ENCODE measurements at places on chromosomes 7 and 10.
A peak's percentile ranks its signal among the peaks of the same experiment; 100 is the strongest.

DNA sequence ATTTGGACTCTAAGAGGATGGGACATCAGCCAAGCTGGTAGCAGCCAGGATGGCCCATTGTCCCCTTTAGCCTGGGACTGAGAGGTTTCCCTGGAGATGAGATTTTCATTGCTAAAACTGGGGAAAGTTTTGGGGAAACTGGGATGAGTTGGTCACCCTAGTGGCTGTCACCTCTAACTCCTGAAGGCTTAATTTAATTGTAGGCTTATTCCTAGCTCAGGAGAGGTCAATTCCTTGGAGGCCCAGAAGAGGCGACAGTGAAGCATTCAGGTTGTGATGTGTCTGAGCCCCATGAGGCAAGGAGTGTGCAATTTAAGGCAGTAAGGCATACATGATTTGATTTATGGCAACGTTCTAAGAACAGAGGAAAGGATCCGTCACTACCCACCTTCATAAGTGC is 24.9 kb upstream of the JAZF1 start:
- no peak for DNase-seq

DNA sequence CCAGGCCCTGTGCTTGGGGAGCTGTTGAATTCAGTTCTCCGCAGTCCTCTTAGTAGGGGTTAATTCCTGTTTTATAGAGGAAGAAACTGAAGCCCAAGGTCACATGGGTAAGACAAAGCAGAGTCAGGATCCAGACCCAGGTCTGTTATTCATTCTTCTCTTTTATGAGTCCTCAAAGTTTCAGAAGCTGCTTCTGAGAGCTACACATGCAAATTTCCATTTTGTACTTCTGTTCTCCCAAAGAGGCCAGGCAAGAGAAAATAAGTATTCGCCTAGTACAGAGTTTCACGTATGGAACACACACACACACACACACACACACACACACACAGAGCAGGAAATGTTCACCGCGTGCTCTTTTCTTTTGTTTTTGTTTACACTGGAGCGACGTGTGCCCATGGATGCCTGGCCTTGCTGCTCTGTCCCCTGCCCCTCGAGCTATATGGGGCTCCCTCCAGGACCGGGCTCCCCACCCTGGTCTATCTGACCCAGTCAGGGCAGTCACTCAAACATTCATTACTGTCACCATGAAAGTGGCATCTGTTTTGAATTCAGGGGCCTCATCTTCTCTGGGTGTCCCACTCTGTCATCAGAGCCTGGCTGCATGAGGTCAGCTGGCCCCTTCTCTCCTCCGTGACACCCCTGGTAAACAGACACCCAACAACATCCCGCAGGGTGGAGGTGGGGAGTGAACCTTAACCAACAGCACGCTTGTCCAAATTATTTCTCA is 84.4 kb downstream of the TNS3 start:
- no peak for DNase-seq

DNA sequence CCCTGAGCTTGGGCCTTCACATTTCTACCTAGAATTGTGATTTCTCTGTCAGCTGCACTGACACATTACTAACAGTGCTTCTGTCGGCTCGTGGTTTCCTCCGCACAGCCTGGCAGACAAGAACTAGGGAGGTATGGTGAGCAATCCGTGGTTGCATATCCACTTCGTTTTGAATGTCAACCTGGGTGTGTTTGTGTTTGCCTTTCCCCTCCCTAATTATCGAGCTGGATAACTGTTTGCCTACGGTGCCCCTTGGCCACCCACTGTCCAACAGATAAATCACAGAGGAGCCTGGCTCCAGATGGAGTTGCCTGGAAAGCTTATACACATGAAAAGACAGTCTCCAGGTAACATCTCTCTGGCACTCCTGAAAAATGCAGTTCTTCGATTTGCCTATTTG is 228.8 kb downstream of the TRIL start:
- DNase-seq = peak; percentile 66

DNA sequence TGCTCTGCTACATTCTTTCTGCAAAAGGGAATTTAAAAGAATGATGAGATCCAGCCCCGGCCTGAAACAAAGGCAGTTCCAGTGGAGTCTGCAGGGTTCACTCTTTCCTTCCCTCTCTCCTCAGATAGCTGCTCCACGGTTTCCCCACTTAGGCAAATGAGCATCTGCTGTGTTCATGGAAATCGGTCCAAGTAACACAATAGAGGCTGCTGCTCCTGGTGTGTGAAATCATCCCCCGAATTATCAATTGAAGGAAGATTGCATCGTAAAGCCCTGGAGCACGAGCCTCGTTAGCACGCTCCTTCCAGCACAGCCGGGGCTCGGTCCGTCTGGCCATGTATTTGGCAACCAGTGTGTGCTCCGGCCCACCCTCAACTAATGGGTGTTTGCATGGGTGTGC is 108.3 kb upstream of the DPP6 start:
- peak; percentile 83 for DNase-seq

Measured in NCI-H345 (cell line).